ENCODE measurements at places on chromosomes 12 and 14.
A peak's percentile ranks its signal among the peaks of the same experiment; 100 is the strongest.

- DNase-seq, result no peak
Measured at GRCh38 chr12:98738539-98738938, 93.4 kb downstream of the APAF1 start.

GRCh38 chr12:2179953-2180736 is 127.4 kb downstream of the CACNA1C start:
- no peak for DNase-seq

DNA sequence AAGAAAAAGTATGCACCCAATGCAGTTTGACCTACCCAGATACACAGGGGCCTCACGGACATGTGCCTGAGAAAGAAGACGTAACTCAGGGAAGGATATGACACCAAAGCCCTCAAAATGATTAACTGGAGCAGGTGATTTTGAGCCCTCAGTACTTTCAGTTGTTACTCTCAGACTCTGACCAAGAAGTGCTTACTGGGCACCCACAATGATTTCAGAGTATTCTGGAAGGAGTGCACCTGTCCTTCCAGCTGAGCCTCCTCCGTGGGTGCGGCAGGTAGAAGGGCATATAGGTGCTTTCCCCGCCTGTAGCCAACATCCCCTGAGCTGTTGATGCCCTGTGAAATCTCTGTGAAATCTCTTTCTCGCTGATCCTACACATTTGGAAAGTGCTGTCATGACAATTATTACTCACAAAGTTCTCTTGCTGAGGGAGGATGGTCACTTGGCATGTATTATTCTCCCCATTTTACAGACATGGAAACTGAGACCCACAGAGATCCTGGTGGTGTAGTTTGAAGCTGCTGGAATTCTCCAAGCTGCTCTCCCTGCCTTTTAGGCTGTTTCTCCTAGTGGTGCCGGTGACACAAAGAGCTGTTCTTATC is 154.3 kb upstream of the CCND2 start:
- no peak for DNase-seq

- no peak for DNase-seq
Measured at GRCh38 chr12:63836936-63837335, 7.6 kb upstream of the SRGAP1 start.

GRCh38 chr12:42611571-42612230 is 22.2 kb upstream of the PRICKLE1 start:
- peak; percentile 8 for DNase-seq

DNA sequence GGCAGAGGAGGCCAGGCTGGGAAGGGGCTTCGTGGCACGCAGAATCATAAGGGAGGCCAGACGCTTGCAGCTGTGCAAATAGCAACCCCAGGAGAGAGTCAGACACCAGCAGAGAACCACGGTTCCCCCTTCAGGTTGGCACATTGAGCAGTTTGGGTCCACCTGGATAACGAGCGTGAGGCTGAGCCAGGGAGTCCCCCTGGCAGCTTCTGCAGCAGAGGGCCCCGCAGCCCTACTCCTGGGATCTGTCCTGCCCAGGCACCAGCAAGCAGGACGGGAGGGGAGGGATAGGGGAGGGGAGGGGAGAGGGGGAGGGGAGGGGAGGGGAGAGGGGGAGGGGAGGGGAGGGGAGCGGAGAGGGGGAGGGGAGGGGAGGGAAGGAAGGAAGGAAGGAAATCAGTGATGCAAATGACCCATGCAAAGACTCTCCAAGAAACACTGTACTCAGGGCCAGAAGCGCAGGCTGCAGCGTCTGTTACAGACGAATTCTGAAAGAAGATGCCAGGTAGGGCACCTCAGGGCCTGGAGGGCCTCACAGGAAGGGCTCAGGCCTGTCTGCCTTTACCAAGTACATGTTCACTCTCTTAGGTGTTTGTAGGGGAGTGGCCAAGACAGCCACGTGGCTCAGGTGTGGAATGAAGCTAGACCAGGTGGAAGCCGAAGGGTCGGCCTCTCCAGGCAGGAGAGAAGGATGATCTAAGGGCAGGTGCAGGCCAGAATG is 32.3 kb upstream of the MMP17 start:
- no peak for DNase-seq

DNA sequence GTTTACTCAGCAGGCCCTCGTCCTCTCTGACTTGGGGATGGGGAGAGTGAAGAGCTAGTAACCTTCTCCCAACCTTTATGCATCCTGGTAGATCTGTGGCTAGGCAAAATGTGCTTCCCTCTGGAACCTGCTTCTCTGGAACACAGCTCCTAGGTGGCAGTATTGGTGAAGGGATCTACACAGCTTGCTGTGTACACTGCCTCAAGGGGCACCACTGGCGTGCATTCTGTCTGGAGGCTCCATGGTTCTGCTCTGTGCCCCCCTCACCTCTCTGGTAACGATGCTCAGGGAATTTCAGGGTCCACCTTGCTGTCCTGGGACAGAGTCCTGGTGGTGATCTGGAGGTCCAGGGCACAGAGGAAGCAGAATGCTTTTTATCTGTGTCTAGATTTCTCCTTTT is 43.5 kb upstream of the KCNA5 start:
- no peak for DNase-seq

DNA sequence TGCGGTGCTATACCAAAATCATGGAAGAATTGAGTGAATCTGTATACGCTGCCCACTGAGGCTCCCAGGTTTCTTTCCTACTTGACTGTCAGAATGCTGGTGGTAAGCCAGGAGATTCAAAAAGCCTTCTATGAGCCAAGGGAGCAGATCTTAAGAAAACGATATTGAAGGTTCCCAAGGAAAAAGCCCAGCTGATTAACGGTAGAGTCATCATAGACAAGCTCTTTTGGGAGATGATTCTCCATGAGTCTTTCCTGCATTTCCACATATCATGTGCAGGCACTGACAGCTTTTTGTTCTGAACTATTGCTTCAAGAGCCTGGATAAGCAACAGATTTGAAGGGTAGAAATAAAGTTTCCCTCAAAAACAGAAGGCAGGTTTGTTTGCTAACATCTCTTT is 17.5 kb downstream of the SLC35F4 start:
- no peak for DNase-seq

DNA sequence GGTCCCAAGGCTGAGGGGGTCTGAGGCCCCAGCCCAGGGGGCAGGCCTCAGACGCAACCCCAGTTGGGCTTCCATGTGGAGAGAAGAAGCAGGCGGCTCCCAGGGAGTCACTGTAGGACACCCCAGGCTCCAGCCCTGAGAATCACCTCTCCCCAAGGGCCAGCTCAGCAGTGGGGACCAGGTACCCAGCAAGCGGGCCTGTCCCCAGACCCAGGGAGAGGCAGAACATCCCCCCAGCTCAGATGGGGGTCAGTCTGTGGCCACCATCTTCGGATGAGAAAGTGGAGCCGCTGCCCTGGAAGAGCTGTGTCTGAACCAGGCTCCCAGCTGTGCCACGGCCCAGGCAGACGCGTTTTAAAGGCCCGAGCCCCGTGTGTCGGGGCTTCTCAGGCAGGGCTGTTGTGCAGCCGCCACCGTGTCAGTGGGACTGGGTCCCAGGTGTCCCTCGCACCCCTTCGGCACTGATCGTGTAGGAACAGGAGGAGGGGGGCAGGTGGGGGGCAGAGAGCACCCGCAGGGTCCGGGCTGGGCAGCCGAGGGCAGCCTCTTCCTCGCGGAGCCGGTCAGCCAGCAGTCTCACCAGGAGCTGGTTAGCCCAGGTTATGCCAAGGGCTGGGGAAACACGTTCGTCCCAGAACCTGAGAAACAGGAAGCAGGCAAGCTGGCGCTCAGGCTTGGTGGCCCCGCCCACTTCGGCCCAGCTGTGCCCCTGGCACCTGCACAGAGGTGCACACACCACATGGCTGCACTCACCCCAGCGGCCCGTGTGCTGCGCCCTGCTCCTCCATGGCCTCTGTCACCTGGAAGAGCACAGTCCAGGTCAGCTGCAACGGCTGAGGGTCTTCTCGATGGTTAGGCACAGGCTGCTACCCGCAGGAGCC is 16.6 kb downstream of the XRCC3 start:
- DNase-seq, result no peak

GRCh38 chr14:104647467-104648043 is 41.9 kb upstream of the INF2 start:
- no peak for DNase-seq

- no peak for DNase-seq
Measured at GRCh38 chr14:35740215-35740614, 68.9 kb downstream of the RALGAPA1 start.

GRCh38 chr12:18939051-18939450 is 190.5 kb upstream of the PLEKHA5 start:
- DNase-seq, result peak; percentile 61

DNA sequence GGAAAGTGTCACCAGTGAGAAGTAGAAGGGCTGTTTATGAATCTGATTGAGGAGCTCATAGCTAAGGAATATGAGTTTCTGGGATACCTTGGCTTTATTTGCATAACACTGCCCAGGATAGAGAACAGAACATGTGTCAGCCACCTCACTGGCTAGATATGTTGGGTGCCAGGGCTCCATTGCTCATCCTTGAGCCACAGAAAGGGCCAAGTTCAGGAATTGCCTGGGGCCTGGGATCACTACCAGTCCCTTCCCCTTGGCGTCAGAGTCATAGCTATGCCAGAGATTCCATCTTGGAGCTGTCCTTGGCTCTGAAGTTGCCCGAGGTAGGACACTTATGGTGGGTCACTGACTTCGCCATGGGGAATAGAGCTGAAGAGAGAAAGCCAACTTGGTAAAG is 49.0 kb downstream of the IFT43 start:
- no peak for DNase-seq

DNA sequence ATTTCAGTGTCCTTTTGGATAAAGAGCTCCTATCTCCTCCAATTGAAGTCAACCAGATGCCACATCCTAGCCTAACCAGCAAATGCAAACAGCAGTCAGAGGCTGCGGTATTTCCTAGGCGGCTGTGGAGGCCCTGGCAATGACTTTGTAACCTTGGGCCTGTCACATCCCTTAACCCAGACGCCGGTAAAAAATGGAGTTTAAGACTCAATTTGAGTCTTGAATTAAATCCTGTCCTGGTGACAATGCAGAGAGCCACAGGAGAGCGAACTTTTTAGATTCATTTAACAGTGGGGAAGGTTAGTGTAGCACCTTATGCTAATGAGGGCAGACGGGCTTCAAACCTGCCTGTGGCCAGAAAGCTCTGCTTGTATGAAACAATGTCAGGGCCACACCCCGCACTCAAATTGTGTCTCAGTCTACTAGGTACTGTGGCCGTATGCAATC is 1.3 kb downstream of the C12orf75 start:
- no peak for DNase-seq

DNA sequence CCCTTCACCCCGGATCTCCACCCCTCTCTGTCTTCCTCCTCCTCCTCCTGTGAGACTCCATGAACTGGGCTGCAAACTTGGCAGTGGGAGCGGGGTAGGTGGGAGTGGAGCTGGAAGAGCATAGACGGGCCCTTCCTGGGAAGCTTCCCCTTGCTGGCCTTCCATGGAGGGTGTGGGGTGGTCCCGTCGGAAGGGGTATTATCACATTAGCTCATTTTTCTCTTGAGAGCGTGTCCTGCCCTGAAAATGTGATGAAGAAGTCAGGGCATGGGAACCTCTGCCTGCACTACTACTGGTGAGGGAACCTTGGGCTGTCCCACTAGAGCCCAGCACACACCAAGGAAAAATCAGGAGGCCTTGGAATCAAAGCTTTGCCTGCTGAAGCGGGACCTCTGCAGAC is 66.5 kb downstream of the CACNA1C start:
- no peak for DNase-seq

DNA sequence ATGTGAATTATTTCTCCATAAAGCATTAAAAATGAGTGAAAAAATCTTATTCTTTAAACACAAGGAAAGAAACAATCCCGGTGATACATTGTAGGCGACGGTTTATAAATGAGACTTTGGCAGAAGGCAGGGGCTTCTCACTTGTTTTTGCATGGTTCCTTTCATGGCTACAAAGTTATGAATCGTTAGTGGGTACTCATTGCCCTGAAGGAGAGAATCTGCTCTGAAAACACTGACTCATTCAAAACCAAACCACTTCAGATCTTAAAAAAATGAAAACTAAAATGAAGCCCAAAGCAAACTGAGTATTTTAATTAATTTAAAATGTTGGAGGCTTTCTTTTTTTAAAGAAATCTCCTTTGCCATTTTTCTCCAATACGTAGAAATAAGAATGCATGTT is 41.4 kb upstream of the AMIGO2 start:
- DNase-seq, result no peak

DNA sequence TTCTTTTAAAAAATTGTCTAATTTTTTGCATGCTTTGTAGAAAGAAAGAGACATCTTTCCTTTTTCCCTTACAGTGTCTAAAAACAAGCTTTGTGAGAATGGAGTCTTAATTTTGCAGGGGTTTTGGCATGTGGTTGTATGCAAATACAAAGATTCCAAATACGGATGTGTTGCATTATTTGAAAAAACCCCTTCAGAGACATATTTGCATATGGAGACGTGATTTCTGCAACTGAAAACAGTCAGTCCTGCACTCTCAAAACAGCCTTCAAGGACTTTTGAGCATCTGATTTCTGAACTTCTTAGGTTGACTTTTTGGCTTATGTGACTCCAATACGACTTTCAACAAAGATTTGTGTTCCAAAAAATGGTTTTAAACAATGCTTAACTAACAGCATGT is 7.8 kb downstream of the IRAK3 start:
- DNase-seq, result no peak

GRCh38 chr12:6084261-6084968 is 40.1 kb downstream of the VWF start:
- peak; percentile 81 for DNase-seq

DNA sequence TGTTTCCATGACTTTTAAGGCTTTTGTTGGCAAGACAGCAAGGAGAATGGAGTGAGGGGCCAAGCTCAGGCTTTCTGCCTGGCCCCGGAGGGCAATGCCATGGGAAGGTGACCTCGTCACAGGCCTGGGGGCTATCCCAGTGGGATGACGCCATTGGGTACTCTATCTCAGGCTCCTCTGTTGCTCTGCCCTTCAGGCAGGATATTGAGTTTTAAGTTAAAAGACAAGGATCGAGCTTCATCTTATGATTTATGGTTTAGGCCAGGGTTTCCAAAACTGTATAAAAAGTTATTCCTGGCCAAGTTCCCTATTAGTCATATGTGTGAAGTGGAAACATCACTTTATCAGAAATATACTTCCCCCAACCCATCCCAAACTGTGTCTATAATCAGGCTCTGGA is 127.7 kb downstream of the ZFP36L1 start:
- no peak for DNase-seq

- no peak for DNase-seq
Measured at GRCh38 chr12:111429828-111430432, 24.2 kb downstream of the SH2B3 start.

GRCh38 chr12:124677552-124678356 is 110.3 kb upstream of the NCOR2 start:
- DNase-seq, result no peak

DNA sequence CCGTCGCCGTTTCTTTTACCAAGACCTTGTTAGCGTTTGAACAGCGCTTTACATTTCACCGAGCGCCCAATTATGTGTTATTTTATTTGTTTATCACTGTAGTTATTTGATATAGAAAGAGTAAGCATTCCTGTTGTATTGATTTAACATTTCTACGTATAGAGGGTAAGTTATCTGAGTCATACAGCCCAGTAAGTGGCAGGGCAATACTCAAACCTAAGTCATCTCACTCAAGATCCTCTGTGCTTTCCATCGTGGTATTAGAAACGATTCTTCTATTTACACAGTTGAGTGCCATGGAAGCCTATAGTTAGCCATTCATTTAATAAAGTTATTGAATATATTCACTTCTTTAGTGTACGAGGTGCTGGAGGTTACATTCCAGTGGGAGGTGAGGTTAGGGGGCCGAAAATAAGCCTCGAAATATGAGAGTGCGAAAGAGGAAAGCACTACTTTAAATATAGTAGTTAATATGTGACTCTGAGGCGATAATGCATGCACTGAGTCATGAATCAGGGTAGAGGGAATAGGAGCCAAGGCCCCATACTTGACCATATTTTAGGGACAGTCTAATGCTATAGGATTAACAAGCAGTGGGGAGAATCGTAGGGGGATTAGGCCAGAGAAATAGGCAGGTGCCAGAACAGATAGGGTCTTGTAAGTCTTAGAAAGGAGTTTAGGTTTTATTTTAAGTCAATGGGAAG is 629 bp downstream of the RAD51AP1 start:
- DNase-seq, result no peak

Measured in spinal cord (tissue), 10 donors.